Activated CD8-positive, alpha-beta T cell treated with anti-CD3 and anti-CD28 coated beads, Interleukin-2, amount 10 ng/mL, durations not matched to agents 7 days and 5 days (primary cell): ENCODE measurements at places on chromosomes 7 and 10.

- DNase-seq = no peak
- peaks cover 5% of the 10 kb centered on the region for H3K4me1 ChIP-seq
- H3K27ac ChIP-seq = no peak overlapping the region
- H3K4me3 ChIP-seq = no peak overlapping the region
Measured at GRCh38 chr10:131315344-131315743, 3.8 kb upstream of the TCERG1L start.

DNA sequence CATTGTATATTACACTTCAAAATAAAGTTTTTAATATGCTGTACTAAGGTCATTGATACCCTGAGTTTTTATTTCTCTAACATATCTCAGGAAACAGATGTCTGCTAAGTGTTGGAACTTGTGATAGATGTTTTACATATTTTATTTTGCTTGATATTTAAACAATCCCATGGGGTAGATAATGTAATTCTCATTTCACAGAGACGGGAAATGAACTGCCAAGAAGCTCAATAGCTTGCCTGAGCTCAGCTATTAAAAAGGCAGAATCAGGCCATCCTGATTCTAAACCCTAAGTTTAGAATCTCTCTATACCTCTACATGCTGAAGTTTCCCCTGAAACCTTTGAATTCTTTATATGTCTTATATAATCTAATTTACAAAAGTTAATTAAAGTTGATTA is 126.3 kb downstream of the LRRC18 start:
- DNase-seq = no peak
- no peak overlapping the region for H3K27ac ChIP-seq
- no peaks in the 10 kb centered on the region for H3K36me3 ChIP-seq
- H3K27me3 ChIP-seq = peaks cover 15% of the 10 kb centered on the region
- no peak overlapping the region for H3K4me3 ChIP-seq

DNA sequence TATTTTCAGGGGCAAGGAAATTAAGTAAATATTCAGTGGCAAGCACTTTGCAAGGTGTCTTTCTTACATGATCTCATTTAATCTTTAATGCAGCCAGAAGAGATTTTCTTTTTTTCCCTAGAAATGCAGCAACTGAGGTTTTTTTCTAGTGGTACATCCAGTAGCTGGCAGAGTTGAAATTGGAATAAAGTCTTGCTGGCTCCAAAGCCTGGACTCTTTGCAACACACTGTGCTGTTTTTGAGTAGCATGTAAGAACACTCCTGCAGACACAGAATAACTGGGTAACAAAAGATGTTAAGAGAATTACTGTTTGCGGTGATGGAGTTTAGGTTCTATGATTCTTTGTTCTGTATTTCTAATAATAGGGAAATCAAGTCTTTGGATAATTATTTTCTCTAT is 123.6 kb downstream of the PON1 start:
- DNase-seq = no peak
- no peaks in the 10 kb centered on the region for H3K36me3 ChIP-seq
- H3K27ac ChIP-seq = no peak overlapping the region
- H3K27me3 ChIP-seq = no peaks in the 10 kb centered on the region
- no peak overlapping the region for H3K4me3 ChIP-seq

DNA sequence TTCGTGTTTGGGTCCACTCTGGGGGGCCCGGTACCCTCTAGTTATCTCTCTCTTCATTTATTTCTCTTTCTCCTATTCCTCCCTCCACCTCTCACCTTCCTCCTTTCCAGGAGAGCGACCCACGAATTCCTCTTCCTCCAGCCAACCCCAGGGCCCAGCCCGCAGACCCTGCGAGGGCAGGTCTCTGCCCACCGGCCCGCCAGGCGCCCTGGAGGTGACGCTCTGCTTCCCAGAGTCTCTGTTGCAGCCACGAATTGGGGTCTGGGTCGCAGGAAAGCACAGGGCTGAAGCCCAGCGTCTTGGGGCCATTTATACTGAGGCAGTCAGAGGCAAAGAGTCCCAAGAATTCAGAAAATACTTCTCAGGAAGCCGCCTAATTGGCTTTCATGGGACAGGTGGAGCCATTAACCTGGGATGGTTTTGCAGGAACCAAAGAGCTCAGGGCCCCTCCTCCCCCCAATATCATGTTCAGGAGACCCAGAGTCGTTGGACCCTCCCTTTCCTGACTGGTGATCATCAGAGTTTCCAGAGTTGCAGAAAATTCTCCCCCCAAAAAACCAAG is 2.7 kb upstream of the EN2 start:
- H3K4me1 ChIP-seq = peaks cover 10% of the 10 kb centered on the region
- no peak overlapping the region for H3K4me3 ChIP-seq
- no peak for DNase-seq
- H3K27ac ChIP-seq = no peak overlapping the region

DNA sequence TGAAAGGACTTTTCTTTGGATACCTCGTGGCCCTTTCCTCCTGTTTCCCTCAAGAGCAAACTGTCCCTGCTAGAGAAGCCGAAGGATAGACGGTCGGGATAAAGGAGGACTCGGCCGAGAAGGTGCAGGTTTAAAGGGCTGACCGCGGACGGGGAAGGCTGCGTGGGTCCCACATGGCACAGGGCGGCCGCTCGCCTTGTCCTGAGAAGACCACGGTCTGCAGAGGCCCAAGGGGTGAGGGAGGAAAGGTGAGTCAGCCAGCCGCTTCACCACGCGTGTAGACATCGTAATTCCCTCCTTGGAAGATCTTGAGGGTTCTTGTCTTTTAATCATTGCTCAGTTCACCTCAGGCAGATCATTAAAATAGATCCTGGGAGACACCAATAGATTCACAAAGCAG is 253.8 kb downstream of the DPP6 start:
- no peak overlapping the region for H3K27ac ChIP-seq
- H3K27me3 ChIP-seq = peaks cover 3% of the 10 kb centered on the region
- H3K4me1 ChIP-seq = no peaks in the 10 kb centered on the region
- no peak overlapping the region for H3K4me3 ChIP-seq

DNA sequence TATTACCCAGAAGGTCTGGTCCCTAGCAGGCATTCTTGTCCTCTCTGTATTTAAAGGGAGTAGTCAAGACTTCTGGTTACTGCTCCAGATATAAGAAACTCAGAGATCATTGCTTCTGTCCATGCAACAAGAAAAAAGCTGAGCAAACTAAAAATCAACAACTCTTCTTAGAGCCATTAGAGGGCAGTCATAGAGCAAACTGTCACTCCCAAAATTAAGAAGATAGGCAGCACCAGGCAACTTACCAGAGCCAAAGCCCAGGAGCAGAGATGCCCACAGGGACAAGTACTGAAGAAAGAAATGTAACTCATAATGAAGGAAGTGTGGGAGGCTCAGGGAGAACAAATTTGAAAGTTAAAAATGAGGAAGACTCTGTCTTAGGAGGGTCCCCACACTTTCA is 472.9 kb upstream of the COBL start:
- no peaks in the 10 kb centered on the region for H3K4me1 ChIP-seq
- H3K4me3 ChIP-seq = no peak overlapping the region
- no peaks in the 10 kb centered on the region for H3K36me3 ChIP-seq

GRCh38 chr7:949021-949934 is 5.2 kb downstream of the ADAP1 start:
- no peaks in the 10 kb centered on the region for H3K27me3 ChIP-seq
- H3K36me3 ChIP-seq = no peaks in the 10 kb centered on the region
- no peak overlapping the region for H3K27ac ChIP-seq
- DNase-seq = no peak

- no peaks in the 10 kb centered on the region for H3K36me3 ChIP-seq
- H3K27ac ChIP-seq = no peak overlapping the region
- H3K4me3 ChIP-seq = no peak overlapping the region
- H3K27me3 ChIP-seq = peaks cover 24% of the 10 kb centered on the region
- DNase-seq = no peak
- H3K4me1 ChIP-seq = no peaks in the 10 kb centered on the region
Measured at GRCh38 chr10:118239236-118239630, 102.9 kb downstream of the FAM204A start.
